CD8-positive, alpha-beta T cell (primary cell): ENCODE measurements at places on chromosomes 6 and 20.
A peak's percentile ranks its signal among the peaks of the same experiment; 100 is the strongest.

DNA sequence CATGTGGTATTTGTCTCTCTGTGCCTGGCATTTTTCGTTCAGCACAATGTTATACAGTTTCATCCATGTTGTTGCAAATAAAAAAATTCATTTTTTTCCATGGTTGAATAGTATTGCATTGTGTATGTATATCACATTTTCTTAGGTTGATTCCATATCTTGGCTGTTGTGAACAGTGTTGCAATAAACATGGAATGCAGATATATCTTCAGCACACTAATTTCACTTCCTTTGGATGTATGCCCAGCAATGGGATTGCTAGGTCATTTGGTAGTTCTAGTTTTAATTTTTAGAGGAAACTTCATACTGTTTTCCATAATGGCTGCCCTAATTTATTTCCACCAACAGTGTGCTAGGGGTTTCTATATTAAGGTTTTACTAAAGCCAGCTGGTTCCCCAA is 52.6 kb downstream of the GFRAL start:
- no peak for DNase-seq

DNA sequence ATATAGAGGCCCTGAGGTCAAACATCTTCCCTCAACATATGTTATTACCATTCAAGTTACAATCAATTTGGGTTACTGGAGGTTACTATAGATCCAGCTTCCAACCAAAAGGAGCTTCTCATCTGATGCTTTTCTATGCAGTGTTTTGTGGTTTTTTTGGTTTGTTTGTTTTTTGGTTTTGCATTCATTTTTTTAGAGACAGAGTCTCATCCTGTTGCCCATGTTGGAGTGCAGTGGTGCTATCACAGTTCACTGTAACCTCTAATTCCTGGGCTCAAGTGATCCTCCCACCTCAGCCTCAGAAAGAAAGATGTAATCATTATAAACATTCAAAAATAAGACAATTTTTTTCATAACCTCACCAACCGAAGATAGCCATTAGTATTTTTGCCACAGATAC is 124.4 kb upstream of the JARID2 start:
- DNase-seq: no peak

DNA sequence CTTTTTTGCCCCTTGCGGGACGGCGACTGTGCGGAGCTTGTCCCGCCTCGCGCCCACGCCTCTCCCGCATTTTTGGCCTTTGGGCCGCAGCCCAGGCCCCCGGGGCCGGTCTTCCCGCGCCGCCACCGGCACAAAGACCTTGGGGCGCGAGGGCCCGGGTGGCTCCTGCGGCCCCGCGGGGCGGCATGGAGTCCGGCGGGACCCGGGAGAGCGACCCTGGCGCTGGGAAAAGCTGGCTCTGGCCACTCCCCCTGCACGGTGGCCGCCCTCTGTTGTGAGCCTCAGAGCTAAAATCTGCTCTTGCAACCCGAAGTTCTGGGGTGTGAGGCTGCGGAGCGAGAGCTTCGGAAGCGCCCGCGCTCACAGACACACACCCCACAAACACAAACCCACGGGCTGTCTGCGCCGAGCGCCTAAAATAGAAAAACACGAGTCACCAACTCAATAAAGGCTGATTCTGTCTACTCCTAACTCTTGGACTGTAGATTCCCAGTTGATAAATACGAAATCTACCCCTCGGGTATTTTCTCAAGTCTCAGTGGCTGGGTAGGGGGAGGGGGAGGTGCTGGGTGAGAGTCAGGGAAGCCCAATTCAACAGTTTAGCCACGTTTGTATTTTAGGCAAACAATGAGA is 496 bp upstream of the BEND3 start:
- peak; percentile 50 for DNase-seq

DNA sequence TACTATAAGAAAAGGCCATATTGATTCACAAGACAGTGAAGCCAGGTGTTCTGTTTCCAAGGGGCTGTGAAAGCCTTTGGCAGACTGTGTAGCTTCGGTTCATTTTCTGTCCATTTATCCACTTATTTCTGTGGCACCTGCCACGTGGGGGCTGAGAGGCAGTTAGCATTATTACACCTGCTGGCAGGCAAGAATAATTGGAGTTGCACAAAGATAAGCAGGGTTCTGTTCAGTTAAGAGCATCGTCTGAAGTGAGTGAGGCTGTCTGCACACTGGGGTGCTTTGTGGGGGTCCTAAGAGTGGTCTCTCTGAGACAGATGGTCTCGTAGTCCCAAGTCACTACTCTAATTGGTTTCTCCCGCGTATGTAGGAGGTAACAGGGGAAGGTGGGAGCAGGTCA is 60.6 kb upstream of the CCN6 start:
- DNase-seq: no peak

DNA sequence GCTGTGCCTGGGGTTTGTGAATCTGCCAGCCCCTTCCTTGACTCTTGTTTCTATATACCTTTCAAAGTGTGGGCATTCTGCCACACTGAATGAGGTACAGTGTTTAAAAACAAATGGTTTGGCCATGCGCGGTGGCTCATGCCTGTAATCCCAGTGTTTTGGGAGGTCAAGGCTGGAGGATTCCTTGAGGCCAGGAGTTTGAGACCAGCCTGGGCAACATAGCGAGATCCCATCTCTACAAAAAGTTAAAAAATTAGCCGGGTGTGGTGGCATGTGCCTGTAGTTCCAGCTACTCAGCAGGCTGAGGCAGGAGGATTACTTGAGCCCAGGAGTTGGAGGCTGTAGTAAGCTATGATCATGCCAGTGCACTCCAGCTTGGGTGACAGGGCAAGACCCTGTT is 5.8 kb downstream of the FAM83D start:
- no peak for DNase-seq

DNA sequence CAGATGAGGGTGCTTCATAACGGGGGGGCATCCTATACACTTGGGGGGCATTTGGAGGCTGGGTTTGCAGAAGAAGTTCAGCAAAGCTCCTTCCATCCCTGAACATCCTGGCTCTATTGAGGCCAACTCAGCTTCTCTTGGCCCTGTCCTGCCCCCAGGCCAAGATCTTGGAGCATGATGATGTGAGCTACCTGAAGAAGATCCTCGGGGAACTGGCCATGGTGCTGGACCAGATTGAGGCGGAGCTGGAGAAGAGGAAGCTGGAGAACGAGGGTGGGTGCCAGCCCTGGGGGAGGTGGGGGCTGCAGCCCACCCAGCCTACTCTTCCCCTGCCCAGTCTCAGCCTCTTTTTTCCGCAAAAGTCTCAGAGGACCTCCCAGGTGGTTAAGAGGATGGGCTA is 17.2 kb downstream of the GDAP1L1 start:
- no peak for DNase-seq

GRCh38 chr20:36214684-36215256 is 21.5 kb upstream of the AAR2 start:
- DNase-seq: no peak

DNA sequence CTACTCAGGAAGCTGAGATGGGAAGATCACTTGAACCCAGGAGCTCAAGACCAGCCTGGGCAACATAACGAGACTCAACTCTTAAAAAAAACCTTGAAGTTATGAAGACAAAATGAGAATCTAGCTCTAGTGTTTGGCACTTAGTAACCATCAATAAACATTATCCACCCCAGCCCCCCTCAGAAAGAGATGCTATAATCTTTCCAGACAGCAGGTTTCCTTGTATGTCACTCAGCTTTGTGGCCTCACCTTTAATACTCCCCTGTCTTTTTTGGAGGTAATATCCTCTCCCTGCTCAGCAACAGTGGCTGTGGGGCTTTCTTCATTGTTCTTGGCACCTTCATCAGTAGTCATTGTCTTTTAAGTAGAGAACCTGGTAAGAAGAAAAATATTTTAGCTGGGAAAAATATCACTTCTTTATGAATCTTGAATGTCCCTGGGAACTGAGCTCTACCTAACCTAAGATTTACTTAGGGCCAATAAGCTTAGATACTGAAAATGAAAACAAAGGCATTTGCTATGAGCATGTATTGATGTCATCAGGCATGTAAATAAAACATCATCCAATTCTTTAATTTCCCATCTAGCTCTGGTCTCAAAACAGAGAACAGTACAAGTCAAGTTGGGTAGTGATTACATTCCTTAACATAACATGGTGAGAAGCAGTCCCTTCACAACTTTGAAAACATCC is 46.1 kb downstream of the FKBP5 start:
- DNase-seq: no peak
